ENCODE measurements at places on chromosomes 12 and 14. TPM values are rescaled to one million over a fixed set of nuclear protein-coding genes. Genes with fewer than 3 reads are reported as not detected.

- DNase-seq, result no peak
Measured at GRCh38 chr14:75003250-75004027, 718 bp downstream of the EIF2B2 start.

DNA sequence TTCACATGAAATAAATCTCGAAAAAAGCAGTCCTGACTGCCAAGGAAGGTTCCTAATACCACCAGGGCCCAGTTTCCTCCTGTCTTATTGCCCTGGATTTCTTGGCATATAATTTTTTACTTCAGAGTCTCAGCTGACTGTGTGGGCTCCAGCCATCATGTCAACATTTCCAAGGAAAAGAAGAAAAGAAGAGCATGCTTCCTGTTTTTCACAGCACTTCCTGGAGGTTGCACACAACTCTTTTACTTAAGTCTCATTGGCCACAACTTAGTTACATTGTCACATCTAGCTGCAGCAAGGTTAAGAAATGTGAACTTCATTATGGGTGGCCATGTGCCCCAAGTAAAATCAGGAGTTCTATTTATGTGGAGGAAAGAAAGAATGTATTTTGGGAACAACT lies 24.3 kb downstream of the DACT1 start:
- no peak for DNase-seq

DNA sequence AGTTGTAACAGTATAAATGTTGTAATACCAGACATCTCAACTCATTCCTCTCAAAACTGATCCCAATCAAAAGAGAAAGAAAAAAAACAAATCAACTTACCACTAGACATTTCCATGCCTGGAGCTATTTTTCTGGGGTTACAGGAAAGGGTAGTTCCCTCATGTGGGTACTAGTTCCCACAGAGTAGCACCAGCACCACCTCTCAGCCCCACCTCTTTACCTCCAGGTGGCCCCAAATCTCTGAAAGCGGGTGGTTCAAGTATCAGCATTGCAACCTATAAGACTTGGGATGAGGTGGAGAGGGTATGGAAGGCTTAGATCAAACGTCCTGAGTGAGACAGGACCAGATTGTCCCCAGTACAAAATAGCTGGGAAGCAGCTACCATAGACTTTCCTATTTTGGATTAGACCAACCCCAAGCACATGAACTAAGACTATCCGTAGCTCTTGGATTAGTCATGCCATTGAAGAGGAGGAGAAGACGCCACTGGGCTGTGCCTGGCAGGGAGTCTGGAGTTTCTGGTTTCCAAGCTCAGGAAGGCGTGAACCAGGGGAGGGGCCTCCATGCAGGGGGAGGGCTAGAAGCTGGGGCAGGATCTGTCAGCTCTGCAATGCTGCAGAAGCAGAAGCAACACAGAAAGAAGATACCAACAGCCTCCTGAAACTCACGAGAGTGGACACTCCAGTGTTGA lies at the start of gene SLC39A2:
TSS of gene SLC39A2 (plus strand) at position 620 of the 693 bp plus-strand sequence. CDS start 154 bp downstream, outside the sequence.
- DNase-seq, result no peak

IL31 gene
- polyA plus RNA-seq, result not detected

ARMH4 gene
- polyA plus RNA-seq, result 0.16 TPM

- DNase-seq, result no peak
Measured at GRCh38 chr12:32659908-32660440, 19.1 kb upstream of the DNM1L start.

- DNase-seq, result no peak
Measured at GRCh38 chr12:1603269-1603993, 9.1 kb upstream of the FBXL14 start.

NRXN3 gene
- 0.22 TPM for polyA plus RNA-seq

DNA sequence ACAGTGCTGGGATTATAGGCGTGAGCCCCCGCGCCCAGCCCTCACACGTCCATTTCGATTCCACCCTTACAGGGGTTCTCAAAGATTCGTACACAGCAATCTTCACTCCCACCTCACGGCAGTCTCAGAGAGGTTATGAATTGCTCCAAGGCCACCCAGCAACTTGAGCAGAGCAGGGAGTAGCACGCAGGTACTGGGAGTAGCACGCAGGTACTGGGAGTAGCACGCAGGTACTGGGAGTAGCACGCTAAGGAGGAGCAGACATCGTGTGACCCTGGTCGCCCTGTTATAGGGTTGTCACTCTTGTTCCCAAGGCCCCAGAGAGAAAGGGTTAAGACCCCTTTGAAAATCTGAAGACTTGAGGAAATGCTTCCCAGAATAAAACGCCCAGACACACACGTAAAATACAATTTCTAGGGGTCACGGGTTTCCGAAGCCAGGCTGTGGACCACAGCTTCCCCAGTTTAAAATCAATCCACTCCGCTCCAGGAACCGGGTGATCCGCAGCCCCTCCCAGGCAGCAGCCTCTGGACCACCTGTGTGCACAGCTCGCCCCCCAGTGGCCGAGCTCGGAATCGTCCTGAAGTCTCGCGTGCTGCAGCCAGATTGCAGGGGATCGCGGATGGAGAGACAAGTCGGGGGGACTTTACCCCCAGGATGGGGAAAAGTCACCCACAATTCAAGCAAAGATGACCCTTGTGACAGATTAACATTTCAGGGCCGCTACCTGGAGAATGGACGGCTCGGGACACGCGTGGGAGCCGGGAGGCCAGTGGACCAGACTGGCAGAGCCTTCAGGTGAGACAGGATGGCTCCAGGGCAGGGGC lies 92.0 kb downstream of the SCARB1 start:
- DNase-seq, result peak; percentile 94

KRT77 gene
- polyA plus RNA-seq, result not detected

GLIPR1L2 gene
- polyA plus RNA-seq, result 0.42 TPM

GRCh38 chr14:69039288-69039628 lies 60.2 kb upstream of the ACTN1 start:
- no peak for DNase-seq

KRT6C gene
- polyA plus RNA-seq, result 0.06 TPM

CMA1 gene
- not detected for polyA plus RNA-seq

ATG2B gene
- polyA plus RNA-seq, result 3.9 TPM

GRCh38 chr14:67166450-67166853 lies 22.8 kb upstream of the GARIN2 start:
- DNase-seq, result no peak

RNASE7 gene
- not detected for polyA plus RNA-seq

GRCh38 chr14:34548472-34548981 lies 9.0 kb upstream of the EAPP start:
- peak; percentile 51 for DNase-seq

DNA sequence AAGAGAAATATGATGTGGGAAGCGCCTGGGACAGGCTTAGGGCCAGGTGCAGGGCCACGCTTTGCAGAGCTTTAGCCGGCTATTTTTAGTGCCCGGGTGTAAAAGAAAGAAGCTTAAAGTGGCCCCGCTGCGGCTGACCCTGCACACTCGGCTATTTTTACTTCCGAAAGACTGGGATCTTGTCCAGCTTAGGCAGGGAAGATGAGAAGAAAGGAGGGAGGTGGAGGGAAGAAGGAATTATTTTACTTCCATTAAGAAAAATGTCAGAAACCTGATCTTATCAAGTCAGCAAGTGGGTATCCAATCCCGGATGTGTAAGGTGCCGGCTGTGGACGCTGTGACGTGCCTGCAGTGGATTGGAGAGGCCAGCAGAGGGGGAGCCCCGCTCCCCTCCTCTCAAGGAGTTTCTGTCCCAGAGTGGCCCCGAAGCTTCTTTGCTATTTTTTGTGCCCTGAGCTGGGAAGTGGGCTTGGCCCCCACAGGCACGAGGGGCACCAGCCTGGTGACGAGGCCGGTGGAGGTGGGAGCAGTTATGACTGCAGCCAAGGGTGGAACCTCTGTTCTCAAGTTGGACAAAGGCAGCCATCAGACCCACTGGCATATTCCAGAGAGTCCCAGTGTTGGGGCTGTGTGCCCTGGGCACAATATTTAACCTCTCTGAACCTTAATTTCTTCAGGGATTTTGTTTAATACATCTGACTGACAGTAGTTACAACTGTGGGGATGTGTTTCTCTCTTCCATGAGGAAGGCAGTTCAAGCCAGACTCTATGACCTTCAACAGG lies 97.7 kb downstream of the ESRRB start:
- no peak for DNase-seq

GRCh38 chr14:49620182-49621113 lies at the start of the genes MGAT2 and RPL36AL:
Gene MGAT2, plus strand, starts transcription at chr14:49620799. Its CDS starts 470 bp downstream, at chr14:49621269.
Gene RPL36AL, minus strand, starts transcription at chr14:49620626. Its CDS starts 1,522 bp downstream, at chr14:49619104.
- DNase-seq, result peak; percentile 98

DNA sequence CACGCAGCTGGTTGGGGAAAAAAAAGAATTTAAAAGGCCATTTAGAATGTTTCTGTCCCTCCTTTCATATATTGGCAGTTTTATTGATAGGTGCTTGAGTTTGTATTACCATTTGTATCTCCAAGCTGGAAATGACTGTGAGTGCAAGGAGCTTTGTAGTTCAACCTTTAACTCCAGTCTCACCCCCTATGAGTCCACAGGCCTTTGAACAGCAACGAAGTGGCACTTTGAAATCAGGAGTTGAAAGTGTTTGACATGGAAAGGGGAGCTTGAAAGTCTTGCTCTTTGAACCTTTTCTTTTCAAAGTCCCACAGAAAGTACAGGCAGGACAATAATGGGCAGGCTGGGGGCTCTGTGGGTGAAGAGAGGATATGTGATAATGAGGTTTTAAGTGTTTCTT lies 480.3 kb downstream of the RERGL start:
- DNase-seq, result no peak

DNA sequence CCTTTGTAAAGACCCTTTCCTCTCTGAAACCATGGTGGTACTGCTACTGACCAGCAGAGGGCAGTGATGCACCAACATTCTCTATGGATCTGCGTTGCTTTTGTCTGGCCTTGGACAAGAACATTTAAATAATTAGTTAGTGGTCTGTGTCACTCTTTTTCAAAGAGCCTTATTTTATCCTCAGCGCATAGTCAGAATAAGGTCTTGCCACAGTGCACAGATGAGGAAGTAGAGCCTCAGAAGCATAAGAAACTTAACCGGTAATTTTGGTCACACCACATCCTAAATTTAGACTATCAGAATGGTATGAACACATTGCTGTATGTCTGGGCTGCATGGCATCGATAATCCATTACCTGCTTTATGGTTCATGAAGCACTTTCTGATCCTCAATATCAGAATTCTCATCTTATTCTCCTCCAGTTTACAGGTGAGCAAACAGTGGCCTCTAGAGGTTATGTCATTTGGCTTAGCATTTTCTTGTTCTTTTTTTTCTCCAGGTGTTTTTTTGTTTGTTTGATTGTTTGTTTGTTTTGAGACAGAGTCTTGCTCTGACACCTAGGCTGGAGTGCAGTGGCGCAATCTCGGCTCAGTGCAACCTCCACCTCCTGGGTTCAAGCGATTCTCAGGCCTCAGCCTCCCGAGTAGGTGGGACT lies 23.7 kb upstream of the IFT81 start:
- DNase-seq, result peak; percentile 80
